ENCODE measurements at places on chromosomes 1 and 21.

- DNase-seq = no peak
These were observed 13.4 kb upstream of the FAM43B start for GRCh38 chr1:20538760-20539551.

DNA sequence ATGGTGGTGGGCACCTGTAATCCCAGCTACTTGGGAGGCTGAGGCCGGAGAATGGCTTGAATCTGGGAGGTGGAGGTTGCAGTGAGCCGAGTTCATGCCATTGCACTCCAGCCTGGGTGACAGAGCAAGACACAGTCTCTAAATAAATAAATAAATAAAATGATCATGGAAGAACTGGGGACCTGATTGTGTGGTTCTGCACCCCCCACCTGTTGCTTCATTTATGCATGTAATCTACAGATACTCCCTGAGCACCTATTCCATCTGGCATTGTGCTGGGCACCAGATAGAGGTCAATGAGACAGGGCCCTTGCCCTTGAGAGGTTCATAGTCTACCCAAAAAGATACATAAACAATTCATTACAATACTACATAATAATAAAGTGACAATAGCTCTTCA is 11.0 kb upstream of the RHBG start:
- DNase-seq = no peak

- DNase-seq = no peak
These were observed 41.0 kb upstream of the APOBEC4 start for GRCh38 chr1:183694066-183694465.

DNA sequence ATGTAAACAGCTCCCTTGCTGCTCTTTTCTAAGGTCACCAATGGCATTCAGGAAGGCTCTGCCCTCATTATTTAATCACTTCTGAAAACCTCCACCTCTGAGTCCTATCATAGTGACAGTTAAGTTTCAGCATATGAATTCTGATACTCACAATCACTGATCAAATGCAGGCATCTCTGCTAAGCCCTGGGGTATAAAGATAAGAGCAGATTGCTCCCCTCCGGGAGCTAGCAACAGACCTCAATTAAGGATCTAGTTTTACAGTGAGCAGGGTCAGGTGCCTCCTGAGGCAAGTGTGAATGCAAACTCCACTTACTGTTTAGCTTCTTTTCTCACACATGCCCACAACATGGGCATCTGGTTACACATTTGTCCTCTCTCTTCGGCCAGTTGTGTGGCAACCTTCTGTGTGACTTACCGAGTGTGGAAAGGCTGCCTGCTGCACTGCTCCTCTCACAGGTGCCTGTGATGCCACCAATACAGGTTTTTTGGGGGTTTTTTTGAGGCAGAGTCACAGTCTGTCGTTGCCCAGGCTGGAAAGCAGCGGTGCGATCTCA is 15.0 kb downstream of the IL10RB start:
- DNase-seq = no peak

- DNase-seq = no peak
These were observed 1.8 kb downstream of the USP24 start for GRCh38 chr1:55213151-55213884.

DNA sequence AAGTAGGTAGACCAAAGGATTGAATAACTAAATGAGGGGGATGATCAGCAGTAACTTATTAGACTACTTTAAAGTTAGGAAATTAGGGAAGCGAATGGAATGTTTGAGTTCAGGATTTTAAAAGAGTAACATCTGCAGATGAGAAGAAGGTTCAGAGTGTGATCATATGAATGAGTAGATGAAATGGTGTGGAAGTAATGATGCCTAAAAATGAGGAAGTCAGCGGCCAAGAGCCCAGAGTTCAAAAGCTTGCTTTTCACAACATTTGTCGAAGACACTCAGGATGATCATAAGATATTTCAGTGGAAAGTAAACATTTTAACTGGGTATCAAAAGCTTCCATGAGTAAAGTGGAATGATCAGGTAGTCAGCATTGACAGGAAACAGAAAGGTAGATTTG is 299.4 kb downstream of the LRRIQ3 start:
- DNase-seq = no peak

GRCh38 chr1:31373056-31373896 is at the start of gene FABP3:
Gene FABP3 (minus strand): TSS chr1:31373076. CDS start chr1:31373014, 62 bp downstream.
- peak; percentile 3 for DNase-seq

DNA sequence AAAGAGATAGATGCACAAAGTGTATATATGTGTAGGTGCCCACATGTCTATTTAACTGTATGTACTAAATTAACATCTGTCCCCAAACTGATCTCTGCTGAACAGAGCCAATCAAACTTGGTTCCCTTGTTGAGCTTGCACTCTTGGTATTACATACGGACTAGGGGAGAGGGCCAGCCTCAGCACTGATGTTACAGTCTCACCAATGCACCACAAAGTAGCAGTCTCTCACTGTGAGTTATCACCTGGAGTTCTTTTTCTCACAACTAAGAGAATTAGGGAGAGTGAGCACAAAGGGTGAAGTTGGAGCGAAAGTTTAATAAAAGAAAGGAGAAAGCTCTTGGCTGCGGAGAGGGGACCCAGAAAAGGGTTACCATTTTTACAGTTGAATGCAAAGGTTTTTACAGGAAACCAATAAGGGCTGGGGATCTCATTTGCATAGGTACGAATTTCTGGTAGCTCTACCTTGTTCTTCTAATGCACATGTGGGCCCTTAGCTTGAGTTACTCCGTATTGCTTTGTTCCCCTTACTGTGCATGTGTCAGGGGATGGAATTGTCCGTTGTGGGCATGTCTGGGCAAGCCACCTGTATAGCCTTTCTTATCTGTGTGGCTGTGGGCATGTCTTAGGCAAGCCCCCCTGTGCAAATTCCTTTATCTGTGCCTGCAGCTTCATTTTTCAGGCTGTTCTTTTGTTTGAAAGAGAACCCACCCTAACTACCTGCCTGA is 13.3 kb upstream of the CHI3L2 start:
- no peak for DNase-seq

DNA sequence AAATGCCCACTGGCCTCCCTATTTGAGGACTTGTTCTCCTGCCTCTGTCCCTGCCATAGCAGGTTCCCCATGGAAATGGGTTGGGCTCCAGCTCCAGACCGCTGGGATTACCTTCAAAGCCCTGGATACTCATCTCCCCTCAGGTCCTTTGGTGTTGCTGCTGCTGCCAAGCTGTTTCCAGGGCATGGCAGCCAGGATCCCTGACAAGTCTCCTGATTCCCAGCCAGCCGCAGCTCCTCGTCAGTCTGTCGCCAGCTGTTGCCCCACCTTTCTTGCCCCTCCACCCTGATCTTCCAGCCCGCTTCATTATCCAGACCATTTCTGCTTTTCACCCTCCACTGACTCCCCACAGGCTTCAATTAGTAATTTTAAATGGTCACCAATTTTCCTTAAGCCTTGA is 68.3 kb upstream of the KCND3 start:
- DNase-seq = no peak

GRCh38 chr1:100868364-100868995 is 26.2 kb downstream of the EXTL2 start:
- DNase-seq = no peak

- no peak for DNase-seq
These were observed 39.0 kb upstream of the DIPK1A start for GRCh38 chr1:93000291-93000690.

DNA sequence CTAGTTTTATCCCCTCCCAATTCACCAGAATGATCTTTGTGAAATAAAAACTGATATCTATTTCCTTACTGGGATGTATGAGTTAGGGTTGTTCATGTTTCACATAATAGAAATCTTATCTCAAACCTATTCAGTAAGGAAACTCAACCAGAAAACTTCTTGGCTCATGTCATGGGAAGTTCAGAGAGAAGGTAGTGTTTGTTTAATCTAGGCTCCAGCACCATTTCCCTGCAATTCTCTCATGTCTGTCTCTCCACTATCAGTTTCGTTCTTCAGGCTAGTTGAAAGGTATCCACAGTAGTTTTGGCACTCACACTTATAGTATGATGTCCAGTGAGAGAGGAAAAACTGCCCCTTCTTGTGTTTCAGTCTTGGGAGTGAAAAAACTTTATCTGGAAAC is 34.6 kb upstream of the UHMK1 start:
- DNase-seq = no peak

DNA sequence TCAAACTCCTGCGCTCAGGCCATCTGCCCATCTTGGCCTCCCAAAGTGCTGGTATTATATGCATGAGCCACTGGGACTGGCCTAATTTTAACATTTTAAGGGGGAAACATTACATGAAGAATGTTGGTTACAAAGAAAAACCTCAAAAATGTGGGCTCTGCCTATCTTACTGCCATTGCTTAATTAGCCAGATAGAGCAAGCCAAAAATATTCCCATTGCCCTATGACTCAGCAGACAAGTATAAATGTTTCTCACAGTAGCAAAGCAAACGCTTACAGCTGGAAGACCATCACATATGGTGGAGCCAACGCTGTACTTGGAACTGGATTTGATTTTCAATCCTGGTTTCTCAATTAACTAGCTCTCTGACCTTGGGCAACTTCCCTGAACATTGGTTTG is 502.0 kb downstream of the SMYD3 start:
- DNase-seq = no peak

DNA sequence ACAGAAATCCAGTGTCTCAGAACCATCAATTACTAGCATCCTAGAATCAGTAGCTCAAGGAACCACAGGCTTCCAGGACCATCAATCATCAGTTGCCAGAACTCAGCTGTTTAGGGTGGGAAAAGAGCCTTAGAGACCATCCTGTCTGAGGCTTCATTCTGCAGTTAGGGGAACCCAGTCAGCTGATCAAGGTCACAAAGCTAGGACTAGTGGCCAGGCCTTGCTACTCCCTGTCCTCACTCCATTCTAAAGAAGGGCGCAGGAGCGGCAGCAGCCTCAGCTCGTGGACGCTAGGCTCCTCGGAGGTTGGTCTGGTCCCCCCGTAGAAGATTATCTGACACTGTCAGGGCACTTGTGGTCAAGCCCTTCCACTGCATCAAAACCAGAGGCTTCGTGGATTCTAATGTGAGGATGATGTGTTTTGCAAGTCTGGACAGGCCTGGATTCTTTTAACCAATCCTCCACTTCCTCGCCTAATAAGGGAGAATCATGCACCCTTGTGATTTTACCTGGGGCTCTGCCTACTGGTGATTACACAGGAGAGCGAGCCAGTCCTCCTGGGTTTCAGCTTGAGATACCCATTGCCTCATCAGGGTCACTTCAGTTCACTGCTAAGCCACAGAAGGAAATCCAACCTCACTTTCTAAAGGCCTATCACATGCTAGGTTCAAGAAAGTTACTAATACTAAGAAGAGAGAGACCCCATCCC is 41.7 kb upstream of the IFFO2 start:
- no peak for DNase-seq

GRCh38 chr1:13797397-13797796 is 97.4 kb downstream of the PRDM2 start:
- no peak for DNase-seq

- DNase-seq = no peak
These were observed 82.7 kb downstream of the KAZN start for GRCh38 chr1:14681182-14681581.

GRCh38 chr1:51019811-51020210 is 49.8 kb downstream of the CDKN2C start:
- DNase-seq = no peak

GRCh38 chr1:246139745-246140182 is 367.3 kb downstream of the SMYD3 start:
- DNase-seq = no peak

DNA sequence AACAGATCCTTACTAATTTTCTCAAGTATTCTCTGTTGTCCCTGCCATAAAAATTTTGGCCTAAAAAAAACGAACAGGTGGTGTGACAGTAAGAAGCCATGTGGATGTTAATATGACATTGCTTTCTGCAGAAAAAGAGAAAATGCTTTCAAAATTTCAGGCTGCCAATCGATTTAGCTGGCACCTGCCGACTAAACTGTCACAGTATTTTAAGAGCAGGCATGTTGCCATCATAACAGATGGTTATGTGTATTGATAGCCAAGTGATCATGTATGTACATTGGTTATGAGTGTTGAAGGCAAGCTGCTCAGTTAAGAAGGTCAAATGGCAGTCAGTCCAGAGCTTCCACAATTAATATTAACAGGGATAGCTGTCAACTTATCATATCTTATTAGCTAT is 1017.0 kb downstream of the MRPL39 start:
- DNase-seq = no peak

DNA sequence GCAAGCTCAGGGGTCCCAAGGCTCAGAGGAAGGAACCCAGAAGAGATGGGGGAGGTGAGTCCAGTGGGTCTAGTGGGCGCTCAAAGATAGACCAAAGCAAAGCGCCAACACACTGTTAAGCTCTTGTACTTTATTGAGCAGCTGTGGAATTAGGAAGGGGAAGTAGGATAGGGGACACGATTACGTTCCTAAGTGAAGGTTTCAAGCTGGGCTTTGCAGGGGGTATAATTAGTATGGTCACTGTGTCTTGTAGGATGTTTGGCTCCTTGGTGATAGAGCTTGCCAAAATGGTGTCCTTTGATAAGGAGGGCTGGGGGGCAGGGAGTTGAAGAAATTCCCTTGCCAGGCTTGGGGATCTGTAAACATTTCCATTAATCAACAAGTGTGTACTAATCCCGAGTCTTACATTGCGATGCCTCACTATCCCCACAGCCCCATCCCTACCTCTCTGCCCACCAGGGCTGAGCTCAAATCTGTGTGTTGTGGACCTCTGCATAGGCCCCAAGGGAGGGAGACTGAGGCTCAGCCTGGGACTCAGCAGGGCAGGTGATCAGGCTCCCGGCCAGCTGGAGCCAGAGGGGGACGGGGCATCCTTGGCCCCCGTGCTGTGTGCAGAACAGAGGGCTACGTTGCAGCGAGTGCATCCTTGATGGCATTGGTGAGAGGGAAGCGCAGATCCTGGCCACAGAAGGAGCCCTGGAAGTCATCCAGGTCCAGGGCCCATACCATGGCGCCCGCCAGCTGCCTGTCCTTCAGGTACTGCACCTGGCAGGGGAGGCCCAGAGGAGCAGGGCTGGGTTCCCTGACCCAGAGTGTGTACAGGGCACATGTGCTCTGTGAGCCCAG is 3.4 kb upstream of the MYBPH start:
- DNase-seq = no peak

DNA sequence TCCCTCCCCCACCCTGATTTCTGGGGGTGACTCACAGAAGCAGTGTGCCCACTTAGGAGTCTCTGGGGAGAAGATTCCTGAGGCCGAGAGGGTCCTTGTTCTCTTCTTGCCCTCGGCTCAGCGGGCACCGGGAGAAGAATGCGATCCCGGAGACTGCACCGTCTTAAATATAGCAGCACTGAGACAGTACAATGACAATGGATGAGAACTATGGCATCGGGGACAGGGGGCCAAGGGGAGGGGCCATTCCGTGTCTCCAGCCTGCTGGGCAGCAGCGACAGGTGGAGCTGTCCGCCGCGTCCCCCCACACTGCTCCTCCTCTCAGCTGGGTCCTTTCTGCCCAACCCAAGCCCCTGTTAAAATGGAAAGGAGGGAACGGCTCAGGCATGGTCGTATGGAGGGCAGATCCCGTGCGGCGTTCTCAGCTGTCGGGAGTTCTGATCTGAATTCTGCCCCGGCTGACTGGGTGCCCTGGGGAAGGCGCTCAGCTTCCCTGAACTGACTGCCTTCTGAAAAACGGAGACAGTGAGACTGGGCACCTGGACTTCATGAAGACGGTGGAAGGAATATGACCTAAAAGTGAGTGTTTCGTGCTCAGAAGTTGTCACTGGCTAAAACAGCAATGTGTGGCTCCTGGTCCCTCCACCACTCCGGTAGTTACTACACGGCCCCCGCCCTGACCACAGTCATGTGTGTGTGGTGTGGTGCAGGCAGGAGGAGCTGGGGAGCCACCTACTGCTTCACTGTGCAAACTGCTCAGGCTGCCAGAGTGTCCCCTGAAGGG is at the start of gene MYOM3:
Gene MYOM3 (minus strand): TSS at position 140 of the 784 bp plus-strand sequence. CDS start 3,499 bp downstream, outside the sequence.
- DNase-seq = peak; percentile 22
